ENCODE measurements at places on chromosomes 6 and 20.

- no peak for DNase-seq
Observed at GRCh38 chr6:19549109-19549508, 288.1 kb upstream of the ID4 start.

DNA sequence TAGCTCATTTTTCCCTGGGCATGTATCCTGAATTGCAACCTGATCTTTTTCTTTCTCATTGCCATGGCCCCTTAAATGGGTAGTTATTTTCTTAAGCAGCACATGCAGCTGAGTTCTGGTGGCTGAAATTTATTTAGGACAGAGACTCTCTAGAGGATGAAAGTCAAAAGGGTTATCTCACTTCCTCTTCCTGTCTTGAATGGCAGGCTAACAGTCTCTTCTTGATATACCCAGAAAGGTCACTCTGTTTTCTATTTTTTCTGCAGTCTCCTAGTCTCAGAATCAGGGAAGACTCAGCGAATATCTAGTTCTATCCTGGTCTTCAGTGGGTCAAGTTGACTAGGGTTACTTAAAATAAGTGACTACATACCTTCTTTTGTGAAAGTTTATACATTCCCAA is 243.3 kb downstream of the EPHA7 start:
- no peak for DNase-seq

GRCh38 chr6:87907521-87907920 is 140.1 kb upstream of the SPACA1 start:
- DNase-seq: no peak

GRCh38 chr6:144417681-144418080 is 132.5 kb downstream of the UTRN start:
- DNase-seq: no peak

DNA sequence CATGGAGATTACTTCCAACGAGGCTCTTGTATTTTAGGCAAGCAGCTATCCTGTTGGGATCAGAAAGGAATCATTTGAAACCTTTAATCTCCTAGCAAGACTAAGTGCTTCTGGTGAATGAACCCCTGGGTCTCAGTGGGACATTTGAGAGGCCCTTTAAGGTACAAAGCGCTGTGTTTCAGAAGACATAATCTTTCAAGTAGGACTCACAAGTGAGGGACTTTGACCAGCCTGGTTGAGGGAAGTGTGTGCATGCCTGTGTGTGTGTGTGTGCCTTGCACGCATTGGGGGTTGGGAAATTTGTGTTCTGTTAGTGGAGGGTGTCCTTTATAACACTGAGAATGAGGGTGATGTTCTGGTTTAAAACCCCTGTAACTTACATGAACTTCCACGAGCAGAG is 64.4 kb upstream of the KCNG1 start:
- no peak for DNase-seq

DNA sequence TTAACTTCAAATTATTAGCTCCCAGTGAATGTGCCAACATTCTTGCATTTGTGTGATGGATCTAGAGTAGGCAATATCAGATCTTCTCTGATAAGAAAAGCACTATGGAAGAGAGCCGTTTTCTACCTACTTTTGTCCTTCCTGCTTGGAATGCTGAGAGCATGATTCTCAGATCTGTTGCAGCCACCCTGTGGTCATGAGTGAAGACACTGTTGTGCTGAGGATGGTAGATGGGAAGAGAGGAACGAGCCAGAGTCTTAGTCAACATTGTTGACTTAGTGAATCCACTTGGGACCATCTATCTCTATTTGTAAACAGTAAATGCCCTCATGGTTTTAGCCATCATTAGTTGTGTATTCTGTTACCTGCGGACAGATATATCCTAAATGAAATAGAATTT is 202.6 kb downstream of the CD109 start:
- DNase-seq: no peak

GRCh38 chr6:46583081-46583480 is 69.5 kb downstream of the CYP39A1 start:
- no peak for DNase-seq

GRCh38 chr6:43074847-43075669 is 1.1 kb upstream of the PTK7 start:
- DNase-seq: no peak

GRCh38 chr6:125655511-125655910 is 93.9 kb upstream of the HEY2 start:
- no peak for DNase-seq

GRCh38 chr6:37554480-37554819 is 54.8 kb upstream of the CCDC167 start:
- no peak for DNase-seq

- no peak for DNase-seq
Observed at GRCh38 chr6:14102383-14102782, 15.2 kb upstream of the CD83 start.

DNA sequence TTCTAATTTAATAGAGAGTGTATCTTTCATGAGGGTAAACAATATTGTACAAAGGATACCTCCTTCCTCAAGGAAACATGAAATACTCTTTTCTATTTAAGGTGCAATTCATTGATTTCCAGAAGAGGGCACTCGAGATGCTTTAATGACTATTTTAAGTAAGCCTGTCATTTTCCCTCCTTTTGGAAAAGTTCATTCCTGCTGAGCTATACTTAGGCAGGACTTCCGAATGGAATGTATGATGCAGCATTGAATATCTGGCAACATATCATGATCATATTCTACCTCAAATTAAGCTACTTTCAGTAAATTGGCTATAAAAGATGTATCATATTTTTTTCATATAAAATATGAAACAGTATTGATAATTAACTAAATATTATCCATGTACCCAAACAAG is 5.0 kb downstream of the DST start:
- no peak for DNase-seq

- no peak for DNase-seq
Observed at GRCh38 chr6:19450651-19451050, 386.5 kb upstream of the ID4 start.

DNA sequence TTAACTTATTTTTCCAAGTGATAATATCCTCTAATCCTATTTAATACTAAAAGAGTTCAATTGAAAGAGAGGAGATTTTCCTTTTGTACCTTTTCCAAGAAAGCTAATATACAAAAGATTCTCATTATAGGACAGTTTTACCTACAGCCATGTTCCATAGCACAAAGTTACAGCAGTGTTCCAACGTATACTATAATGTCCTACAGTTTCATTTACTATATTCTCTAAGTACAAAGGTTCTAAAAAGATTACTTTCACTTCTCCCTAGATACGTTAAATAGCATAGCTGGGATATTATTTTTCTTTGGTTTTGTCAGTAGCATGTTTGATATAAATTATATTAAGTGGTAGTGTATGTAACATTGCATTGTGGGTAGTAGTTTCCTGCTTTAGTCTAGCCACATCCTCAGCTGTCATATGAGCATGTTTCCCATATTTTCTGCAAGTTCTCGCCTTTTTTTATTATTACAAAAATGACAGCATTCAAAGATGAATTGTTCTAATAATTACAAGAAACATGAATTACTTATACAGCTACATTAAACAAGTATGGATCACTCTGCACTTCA is 4.4 kb upstream of the RUNX2 start:
- DNase-seq: no peak

GRCh38 chr20:34179637-34180360 is 61.4 kb upstream of the ASIP start:
- DNase-seq: no peak

DNA sequence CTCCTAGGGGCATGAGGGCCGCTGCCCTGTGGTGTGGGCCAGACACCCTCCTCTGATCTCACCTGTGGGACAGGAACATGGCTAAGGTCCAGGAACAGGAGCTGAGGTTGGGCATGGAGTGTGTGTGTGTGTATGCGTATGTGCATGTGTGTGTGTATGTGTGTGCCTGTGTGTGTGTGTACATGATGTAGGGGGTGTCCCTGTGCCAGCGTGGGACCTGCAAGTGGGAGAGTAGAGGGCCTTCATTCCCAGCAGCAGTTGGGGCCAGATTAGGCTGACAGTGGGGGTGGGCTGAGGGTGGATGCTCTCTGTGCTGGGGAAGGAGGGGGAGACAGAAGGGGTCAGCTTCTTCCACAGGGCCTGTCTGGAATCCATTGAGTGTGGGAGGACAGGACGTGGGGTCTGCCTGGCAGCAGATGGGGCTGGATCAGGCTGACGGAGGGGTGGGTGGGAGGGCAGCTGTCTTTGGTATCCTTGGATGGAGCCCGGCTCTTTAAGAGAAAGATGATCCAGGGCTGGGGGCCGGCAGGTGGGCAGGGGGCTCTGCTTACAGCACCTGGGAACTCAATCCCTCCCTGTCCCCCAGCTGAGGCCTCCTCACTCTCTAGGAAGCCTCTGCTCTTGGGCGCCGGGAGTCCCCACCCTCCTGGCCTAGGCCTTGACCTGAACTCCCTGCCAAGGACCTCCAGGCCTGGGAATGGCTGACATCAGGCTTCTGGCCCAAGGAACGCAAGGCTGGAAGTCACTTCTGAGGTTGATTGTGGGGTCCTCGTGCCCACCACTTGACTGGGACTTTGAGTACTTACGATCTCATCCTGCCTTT is 44.0 kb downstream of the SPDEF start:
- DNase-seq: no peak

DNA sequence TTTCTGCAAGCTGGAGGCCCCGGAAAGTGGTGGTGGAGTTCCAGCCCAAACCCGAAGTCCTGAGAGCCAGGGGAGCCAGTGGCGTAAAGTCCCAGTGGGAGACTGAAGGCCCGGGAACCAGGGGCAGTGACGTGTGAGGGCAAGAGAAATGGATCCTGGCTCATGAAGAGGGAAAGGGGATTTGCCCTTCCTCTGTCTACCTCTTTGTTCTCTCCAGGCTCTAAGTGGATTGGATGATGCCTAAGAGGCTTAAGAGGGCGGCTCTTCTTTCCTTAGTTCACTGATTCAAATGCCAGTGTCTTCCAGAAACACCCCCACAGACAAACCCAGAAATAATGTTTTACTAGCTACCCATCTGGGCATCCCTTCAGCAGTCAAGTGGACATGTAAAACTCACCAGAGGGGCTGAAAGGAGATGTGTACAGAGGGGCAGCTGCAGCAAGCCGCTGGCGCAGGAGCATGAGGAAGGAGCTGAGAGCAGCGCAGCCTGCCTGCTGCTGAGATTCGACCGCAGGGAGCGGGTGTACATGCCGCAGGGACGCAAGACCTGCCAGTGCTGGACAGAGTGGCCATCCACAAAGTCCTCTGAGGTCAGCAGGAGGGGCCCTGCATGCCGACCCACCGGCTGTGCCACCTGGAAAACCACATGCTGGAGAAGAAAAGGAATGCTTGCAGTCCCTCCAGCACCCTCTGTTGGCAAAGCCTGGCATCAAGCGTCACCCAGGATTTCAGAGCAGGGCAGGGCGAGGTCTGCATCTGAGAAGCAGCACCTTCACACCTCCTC is 29.5 kb downstream of the CDYL start:
- DNase-seq: no peak

DNA sequence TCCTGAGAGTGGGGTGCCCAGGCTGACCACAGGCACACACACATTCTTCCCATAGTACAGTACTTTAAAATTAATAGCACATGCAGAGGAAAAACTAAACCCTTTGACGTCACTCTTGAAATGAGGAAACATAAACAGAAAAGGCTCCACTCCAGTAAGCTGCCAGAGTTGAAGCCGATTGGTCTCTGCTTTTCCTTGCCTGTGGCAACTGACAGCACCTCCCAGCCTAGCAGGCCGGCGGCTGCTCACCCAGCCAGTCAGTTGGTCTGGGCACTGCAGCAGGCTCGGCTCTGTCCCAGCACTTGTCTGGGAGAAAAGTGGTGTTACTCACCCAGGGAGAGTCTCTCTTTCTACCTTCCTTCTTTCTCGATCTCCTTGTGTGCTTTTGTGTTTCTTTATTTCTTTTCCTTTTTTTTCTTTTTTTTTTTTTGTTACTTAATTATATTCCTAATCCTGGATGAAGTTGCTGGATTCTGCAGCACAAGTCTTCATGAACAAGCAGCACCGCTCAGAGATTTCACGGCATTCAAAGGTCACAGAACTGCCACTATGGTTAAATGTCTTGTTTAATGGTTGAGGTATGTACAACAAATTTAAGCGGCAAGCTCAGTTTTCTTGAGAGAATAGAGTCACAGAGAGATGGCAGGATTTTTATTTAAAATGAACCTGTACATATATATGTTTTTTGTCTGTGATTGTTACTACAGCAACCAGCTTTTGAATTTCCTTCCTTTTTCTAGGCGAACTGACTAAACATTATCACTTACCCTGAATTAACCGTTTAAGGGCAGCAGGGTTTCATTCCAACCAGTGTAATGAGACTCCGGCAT is at the start of gene PDE7B:
PDE7B (plus strand) TSS at position 260 of the 830 bp plus-strand sequence.
- DNase-seq: no peak

DNA sequence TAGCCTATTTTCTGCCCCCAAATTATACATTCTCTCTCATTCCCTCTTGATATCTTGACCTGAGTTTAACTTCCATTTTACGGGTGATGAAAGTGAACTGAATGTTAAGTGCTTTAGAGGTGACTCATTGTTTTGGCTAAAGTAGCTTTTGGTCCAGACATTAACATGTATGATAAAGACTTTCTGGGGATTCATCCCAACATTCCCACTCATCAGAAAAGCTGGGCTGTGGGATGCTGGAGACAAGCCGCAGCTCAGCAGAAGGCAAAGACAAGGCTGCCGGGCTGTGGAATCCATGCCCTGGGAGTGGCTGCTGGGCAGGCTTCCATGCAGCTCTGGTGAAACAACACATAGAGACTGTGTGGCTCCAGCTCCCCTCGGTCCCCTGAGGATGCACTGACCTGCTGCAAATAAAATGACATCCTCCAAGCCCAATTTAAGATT is 89.9 kb upstream of the SYNDIG1 start:
- DNase-seq: no peak

DNA sequence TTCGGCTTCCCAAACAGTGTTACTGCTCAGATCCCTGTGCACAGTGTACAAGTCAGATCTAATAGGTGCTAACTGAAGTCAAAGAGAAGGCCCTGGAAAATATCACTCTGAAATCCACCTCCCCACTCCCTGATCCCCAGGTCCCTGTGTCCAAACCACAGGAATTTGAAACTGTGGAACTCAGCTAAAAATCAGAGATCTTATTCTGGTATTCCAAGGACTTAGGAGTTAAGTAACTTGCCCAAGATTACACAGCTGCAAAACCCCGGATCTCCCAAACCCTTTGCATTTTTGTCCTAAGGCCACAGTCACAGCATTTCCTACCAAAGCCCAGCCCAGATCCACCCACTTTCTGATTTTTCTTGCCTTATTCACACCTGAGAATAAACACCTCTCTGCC is 32.3 kb upstream of the SLC23A2 start:
- no peak for DNase-seq

DNA sequence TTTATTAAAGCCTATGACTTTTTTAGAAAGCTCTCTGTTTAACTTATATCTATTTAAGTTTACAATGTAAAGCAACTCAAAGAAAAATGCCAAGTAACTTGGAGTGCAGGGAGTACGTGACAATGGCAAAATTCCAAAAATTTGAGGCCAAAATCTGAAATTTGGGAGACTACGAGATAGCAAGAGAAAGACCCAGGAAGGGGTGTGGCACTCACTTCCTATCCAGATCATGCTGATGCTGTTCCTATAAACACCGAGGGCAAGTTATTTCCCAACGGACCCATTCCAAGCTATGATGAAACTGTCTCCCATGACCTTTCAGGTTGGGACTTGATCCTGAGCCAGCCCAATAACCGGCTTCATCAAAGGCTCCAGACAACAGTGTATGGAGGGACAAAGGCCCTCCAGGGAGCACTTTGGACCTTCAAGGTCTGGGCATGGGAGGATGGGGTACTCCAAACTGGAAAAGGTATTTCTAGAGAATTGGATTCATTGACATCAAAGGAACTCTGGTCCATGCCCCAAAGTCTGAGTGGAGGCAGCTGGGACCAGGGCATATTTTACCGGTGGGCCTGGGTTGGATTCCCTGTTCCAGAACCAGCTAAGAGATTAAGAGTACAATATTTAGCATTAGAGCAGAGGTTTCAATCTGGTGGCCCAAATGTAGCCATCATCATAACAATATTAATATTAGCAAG is 15.7 kb upstream of the SLC13A3 start:
- DNase-seq: no peak

- DNase-seq: no peak
Observed at GRCh38 chr6:55438203-55438602, 110.9 kb downstream of the GFRAL start.
